ENCODE measurements at places on chromosomes 1 and 21. TPM values are rescaled to one million over a fixed set of nuclear protein-coding genes. Genes with fewer than 3 reads are reported as not detected.

Gene SHE
- 6.1 TPM for polyA plus RNA-seq

DNA sequence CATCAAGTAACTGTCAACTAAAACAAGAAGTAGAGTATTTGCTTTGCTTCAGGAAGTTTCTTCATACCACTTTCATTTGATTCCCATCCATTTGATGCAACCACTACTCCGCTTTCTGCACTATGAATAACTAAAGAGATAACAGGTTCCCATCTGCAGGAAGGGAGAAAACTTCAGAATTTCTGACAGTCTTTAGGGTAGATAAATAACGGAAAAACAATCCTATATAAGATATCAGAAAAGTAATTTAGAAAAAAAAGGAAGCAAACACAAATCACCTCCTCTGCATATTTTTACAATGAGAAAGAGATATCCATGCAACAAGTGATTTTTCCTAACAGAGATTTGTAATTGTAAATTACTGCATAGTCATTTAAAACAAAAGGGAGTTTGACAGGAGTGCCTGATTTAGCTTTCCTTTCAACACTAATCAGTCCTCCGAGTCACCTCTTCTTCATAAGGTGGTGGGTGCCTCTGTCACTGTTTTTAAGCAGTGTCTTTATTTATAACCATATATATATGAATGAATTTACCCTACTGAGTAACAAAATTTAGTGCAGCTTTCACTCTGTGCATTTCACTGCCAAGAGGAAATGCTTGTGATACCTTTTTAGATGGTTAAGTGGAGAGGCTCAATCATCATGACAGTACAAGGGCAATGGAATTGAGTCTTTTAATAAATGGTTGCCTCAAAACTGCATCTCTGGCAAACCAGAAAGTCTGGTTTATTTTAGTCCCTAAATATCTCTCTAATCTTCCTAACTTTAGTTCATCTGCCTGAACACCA is 1920.4 kb downstream of the MRPL39 start:
- DNase-seq, result no peak

GRCh38 chr1:235567812-235568503 is 63.7 kb upstream of the B3GALNT2 start:
- no peak for DNase-seq

DNA sequence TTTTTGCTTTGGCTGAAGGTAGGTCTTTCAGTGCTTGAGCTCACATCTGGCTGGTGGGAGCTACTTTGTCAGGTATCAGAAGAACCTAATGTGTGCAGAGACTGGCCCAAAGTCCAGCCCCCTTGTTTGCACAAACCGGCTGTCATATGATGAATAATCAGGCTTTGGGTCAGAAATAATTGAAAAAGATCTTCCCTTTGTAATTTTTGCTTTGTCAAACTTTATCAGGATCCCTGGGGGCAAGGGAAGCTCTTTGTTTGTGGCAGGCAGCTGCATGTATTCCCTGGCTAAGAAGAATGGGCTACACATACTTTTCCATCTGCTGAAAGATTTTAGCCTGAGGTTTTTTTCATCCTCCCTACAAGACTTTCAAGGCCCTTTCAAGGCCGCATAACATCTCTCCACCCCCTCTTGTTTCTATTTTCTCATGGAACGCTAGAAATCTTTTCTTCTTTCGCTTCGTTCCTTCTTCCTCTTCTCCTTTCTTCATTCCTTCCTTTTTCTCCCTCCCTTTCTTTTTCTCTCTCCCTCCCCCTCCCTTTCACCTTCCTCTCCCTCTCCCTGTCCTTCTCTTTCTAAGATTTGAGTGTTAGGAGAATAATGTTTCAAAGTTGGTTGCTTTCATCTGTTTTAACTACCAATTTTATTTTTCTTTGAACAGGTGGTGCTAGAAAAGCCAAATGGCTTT is 25.5 kb downstream of the TUFT1 start:
- DNase-seq, result no peak

GRCh38 chr1:50430010-50430405 is 6.8 kb upstream of the DMRTA2 start:
- DNase-seq, result no peak
